ENCODE measurements at places on chromosomes 7 and 10.

- peak; percentile 90 for DNase-seq
Observed at GRCh38 chr10:63744060-63744941, 223.1 kb downstream of the REEP3 start.

DNA sequence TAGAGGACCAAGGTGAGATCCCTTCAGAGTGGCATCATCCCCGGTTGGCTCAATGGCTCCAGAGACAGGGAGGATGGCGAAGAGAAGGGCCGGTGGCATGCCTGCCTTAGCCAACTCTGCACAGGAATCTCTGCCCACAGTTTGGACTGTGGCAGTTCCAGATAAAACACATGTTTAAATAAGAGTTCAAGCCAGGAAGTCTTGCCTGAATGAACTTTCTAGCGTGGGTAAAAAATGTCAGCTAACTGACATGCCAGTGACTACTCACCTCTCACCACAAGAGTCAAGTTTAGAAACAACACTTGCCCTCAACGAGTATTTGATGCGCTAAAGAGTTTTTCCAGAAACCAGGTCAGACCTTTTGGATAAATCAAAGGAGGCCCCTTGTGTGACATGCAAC is 3.0 kb downstream of the NOD1 start:
- peak; percentile 54 for DNase-seq

- no peak for DNase-seq
Observed at GRCh38 chr10:132712743-132713142, 73.2 kb downstream of the NKX6-2 start.

- no peak for DNase-seq
Observed at GRCh38 chr7:2729893-2730716, 42.1 kb downstream of the AMZ1 start.

DNA sequence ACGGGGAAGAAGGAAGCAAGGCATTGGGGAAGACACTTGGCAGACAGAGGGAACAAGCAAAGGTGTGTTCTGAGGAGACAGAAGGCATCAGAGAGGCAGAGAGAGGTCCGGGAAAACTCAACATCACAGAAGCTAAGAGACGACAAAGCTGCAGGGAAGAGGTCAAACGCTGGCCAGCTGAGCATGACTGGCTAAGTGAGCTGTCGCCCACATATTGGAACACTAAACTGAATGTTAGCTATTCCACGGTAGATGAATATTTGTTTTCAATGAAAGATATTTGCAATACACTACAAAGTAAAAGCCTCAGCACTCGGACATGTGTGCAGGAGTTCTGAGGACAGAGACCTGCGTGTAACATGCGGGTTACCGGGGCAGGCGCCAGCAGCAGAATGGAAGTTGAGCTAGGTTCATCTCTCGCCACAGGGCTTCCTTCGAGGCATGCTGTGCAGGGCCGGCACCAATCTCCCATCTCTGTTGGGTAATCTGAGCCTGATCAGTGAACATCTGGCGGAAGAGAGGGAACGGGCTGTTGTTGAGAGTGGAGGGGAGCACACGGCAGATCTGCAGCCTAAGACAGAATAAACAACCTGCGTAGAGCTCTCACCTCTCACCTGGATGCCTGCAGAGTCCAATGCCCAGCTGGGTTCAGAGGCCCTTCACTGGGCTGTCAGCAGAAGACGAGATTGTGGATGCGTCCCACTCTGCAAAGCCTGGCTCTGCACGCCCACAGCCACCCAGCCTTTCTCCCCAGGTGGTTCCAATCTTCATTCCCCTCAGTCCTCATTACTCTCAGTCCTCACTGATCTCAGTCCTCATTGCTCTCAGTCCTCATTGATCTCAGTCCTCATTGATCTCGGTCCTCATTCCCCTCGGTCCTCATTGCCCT is 35.9 kb downstream of the INSIG1 start:
- no peak for DNase-seq

DNA sequence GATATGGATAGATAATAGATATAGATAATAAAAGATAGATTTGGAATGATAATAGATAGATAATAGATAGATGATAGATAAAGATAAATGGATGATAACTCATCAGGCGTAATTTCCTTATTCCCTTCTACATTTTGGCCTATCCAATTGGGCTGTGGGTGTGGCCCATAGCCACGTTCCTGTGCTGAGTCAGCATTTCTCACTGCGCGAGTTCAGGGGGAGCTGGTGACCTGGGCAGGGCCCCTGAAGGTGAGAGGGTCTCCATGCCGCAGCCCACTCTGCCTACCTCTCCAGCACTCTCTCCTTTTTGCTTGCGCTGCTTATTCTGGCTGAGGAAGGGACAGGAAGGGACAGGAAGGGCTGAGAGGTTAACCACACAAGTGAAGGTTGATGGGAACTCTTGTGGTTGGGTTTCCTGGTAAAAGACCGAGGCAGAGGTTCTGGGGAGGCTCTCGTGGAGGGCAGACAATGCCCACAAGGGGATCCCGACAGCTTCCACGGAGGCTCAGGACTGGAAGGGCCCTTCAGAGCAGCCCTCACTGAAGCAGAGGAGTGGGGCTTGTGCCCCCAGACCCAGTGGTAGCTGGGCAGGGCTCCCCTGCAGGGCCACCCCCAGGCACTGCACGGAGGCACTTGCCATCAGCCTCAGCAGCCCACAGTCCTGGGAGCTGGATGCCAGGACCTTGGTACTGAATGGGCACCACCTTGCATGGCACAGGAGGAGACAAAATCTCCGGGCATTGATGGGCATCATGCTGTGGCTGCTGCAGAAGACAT is 247.3 kb upstream of the PITRM1 start:
- no peak for DNase-seq

GRCh38 chr10:90945491-90946070 is 24.7 kb upstream of the ANKRD1 start:
- no peak for DNase-seq

DNA sequence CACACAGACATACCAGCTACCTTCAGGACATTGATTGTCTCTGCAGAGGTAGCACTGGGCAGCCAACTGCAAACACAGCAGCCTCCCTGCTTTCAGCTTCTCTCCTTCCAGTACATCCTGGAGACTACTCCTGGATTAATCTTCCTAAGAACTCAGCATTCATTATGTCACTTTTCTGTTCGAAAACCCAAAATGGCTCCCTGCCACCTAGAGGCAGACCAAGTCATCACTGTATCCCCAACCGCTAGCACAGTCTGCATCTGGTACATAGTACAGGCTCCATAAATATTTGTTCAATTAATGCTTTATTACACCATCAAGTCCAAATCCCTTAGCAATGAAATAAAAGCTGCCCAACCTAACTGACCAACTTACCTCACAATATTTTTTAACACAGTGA is 5.0 kb upstream of the SEC31B start:
- DNase-seq = no peak

DNA sequence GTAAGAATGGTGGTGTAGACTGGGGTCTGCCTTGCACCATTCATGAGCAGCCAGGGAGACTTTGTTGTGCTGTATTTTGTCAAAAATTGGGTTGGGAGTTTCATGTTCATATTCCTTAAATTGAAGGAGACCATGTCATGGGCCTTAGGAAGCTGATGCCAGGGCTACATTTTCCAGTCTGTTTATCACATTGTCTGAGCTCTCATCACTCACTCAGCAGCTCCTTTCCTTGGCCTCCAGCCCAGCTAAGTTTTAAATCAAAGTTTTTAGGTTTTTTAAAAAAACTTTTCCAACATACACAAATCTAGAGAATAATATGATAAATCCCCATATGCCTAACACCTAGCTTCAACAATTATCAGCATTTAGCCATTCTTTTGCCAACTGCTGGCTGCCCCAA is 12.6 kb upstream of the FAM13C start:
- no peak for DNase-seq

- DNase-seq = no peak
Observed at GRCh38 chr10:80709866-80710265, 172.2 kb downstream of the SH2D4B start.

DNA sequence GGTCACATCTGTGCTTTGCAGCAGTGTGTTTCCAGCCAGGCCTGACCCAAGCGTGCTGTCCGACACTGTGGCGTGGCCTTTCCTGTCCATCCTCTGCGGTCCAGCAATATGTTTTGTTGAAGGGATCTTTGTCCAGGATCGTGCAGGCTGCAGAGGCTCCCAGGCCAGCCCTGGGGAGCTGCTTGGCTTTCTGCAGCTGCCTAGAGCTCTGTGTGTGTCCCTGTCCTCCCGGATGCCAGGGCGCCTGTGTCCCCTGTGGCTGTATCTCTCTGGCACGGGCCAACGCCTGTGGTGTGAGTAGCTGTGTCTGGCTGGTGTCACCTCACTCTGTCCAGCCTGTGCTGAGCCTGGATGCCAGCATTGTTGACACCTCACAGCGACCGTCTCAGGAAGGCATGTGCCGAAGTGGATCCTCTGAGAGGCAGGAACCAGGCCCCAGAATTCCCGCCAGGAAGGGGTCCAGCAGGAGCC is 94.5 kb downstream of the INPP5A start:
- DNase-seq = no peak

DNA sequence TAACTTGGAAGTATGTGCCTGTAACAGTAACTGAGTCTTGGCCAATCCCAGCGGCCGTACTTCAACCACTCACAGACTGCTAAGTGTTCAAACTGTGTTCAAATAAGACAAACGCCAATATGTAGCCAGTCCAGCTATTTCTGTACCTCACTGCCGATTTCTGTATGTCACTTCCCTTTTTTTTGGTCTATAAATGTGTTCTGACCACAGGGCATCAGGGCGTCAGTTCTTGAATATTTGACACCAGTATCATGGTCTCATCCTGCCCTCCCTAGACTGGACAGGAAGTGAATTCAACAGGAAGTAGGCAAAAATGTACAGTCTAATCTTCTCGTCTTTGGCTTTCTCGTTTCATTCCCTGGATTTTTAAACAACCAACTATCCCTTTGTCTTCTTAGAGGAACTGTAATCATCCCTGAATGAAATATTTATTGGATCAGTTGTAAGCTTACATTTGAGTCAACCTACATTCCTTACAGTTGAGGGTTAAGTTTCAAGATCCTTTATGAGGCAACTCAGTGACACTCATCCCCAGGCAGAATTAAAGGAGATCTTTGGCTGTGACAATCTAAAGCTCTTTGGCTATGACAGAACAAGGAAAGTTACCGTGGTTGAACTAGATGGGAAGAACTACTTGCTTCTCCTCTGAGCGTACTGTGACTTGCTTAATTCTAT is 232.7 kb downstream of the NSUN6 start:
- peak; percentile 1 for DNase-seq

- DNase-seq = no peak
Observed at GRCh38 chr7:138654616-138655015, 46.5 kb downstream of the SVOPL start.

DNA sequence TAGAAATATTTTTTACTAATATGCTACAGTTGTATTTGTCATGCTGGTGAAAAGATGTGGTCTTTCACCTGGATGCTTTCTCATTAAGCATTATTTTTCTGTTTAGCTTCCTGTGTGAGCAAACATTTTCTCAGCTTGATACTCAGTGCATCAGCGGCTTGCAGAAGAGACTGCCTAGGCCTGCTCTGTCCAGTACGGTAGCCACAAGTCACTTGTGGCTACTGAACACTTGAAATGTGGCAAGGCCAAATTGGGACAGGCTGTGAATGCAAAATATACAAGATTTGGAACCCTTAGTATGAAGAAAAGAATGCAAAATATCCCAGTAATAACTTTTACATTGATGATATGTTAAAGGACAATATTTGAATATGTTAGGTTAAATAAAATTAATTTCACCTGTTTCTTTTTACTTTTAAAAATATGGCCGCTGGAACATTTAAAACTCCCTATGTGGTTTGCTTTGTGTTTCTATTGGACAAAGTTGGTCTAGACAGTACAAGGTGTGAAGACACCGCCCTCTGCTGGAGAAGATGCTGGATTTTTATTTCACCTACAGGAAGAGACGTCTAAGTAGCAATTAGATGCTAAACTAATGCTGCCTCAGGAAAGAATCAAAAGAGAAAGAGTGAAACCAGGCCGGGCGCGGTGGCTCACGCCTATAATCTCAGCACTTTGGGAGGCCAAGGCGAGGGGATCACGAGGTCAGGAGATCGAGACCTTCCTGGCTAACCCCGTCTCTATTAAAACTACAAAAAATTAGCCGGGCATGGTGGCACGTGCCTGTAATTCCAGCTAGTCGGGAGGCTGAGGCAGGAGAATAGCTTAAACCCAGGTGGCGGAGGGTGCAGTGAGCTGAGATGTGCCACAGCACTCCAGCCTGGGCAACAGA is 5.3 kb downstream of the SRGN start:
- DNase-seq = peak; percentile 91

DNA sequence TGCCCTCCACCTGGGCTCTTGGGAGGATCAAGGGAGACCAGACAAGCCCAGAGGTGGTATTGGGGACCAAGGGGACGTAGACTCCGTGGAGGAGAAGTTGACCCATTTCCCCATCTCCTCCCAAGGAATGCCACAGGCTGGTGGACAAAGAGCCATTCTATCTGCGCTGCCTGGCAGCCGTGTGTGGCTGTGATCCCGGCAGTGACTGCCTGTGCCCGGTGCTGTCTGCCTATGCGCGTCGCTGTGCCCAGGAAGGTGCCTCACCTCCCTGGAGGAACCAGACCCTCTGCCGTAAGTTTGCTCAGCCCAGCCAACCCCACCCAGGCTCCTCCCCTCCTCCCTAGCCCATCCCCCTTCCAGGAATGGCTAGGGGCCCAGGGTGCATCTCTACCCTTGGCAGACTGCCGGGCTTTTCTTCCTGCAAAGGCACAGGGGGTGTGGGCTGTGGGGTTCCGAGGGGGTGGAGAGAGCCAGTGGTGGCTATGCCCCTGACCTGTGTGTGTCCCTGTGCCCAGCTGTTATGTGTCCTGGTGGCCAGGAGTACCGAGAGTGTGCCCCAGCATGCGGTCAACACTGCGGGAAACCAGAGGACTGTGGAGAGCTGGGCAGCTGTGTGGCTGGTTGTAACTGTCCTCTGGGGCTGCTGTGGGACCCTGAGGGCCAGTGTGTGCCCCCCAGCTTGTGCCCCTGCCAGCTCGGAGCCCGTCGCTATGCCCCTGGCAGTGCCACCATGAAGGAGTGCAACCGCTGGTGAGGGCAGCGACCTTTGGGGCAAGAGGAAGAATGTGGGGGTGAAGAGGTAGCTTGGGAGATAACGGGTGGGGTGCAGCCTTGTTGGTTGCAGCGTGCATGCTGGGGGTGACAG is 10.2 kb upstream of the ZNF467 start:
- no peak for DNase-seq

DNA sequence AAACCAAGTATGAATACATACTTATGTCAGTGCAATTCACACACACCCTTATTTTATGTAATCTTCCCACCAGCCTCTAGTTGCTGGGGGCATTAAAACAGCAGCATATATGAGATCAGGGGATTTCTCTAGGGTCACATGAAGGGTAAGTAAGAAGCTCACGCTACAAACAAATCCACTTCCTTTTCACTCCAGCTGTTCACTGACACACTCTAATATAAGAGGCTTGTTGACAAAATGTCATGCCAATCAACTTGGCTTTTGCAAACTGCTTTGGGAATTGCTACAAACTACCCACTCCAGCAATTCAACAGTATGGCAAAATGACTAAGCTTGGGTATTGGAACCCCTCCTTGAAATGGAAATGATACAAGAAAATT is 10.3 kb downstream of the FAM3C start:
- no peak for DNase-seq
